ENCODE measurements at places on chromosomes 16 and 17.

GRCh38 chr16:66272461-66272860 lies 94.0 kb upstream of the CDH5 start:
- DNase-seq = no peak

GRCh38 chr16:88806491-88807111 lies 3.0 kb downstream of the CDT1 start:
- DNase-seq = no peak

DNA sequence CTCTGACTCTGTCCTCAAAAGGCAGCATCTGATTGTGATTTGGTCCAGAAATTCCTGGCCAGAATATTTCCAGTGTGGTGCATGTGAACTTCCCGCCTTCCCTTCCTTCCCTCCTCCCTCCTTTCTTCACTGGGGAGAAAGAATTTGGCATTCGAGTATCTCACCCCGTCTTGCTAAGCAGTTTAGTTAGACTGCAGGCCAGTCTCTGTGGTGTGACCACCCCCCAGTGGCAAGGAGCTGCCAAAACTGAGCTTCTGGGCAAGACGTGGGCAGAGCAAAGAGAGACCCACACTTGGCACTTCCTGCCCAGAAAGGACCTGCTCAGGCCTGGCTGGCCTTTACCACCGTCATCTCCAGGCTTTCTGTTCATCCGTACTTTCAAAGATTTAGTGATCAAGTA lies 36.4 kb downstream of the SNX20 start:
- DNase-seq = no peak

- no peak for DNase-seq
Observed at GRCh38 chr16:55073830-55074229, 143.2 kb downstream of the IRX5 start.

- DNase-seq = no peak
Observed at GRCh38 chr16:57374067-57374534, 1.8 kb downstream of the CX3CL1 start.

DNA sequence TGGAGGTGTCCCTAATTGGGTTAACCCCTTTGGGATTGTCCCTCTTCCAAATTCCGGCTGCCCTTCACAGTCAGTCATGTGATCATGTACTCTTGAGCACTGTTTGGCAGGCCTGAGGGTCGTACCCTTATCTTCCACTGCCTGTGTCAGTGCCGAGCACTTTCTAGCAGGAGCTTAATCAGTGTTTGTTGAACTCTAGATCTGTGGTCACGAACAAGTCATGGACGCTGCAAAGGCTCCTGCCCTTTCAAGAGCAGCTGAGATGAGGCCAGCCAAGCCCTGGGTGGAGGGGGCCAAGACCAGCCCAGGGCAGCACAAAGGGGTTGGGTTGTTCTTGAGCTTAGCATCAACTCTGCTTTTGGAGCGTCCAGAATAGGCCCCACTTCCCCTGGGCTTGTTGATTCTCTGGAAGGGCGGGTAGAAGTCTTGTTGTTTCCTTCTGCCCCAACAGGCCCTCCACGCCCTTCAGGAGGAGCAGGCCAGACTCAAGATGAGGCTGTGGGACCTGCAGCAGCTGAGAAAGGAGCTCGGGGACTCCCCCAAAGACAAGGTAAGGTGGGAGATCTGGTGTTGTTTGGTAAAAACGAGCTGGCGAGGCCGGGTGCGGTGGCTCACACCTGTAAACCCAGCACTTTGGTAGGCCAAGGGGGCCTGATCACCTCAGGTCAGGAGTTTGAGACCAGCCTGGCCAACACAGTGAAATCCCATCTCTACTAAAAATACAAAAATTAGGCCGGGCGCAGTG lies 5.3 kb downstream of the IFI35 start:
- DNase-seq = no peak

- DNase-seq = no peak
Observed at GRCh38 chr17:3873862-3874261, 19.0 kb downstream of the CAMKK1 start.

DNA sequence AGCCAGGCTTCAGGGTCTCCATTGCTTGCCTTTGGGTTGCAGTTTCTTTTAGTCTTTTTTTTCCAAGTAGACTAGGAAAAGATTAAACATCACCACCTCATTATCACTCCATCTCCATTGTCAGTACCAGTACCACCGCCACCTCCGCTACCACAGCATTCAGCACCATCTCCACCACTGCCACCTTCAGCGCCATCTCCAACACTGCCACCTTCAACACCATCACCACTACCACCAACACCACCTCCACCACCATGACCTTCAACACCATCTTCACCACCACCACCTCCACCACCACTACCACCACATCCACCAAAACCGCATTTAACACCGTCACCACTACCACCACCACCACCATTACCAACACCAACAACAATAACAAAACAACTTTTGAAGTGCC lies 141.5 kb upstream of the MPHOSPH6 start:
- DNase-seq = no peak

- DNase-seq = no peak
Observed at GRCh38 chr16:87702325-87702811, 63.4 kb downstream of the KLHDC4 start.

- no peak for DNase-seq
Observed at GRCh38 chr17:20122254-20122879, 113.2 kb downstream of the SPECC1 start.

DNA sequence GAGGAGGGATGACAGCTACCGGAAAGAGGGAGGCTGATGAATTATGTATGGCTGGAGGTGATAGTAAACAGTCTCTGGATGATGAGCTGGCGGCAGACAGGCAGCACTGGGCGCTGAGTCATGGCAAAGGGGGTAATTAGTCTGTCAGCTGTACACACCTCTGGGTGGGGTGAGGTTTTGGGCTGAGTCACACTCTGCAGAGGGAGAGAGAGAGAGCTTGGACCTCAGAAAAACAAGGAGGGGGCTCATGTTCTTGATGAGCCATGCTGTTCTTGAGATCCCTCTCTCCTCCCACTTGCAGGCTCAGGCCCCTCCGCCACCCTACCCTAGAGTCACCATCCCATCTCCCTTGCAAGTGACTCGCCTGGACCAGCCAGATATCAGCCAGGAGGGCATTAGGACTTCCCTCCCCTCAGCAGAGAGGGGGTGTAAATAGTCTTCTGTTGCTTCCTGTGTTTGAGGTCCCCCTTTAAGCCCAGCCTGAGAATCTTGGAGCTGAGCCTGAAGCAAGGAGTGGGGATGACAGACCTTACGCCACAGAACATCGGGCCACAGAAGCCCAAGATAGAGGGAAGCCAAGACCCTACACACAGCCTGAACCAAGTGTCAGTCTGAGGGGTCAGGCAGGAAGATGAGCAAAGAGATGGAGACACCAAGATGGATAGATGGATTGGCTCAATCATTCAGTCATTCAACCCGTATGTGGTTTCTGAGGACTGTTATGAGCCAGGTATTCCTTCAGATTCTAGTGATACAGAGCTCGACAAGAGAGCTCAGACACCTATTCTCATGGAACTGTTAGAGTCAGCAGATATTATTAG lies 383.2 kb upstream of the CCL2 start:
- no peak for DNase-seq

- DNase-seq = no peak
Observed at GRCh38 chr17:82365606-82366295, 5.8 kb upstream of the UTS2R start.

DNA sequence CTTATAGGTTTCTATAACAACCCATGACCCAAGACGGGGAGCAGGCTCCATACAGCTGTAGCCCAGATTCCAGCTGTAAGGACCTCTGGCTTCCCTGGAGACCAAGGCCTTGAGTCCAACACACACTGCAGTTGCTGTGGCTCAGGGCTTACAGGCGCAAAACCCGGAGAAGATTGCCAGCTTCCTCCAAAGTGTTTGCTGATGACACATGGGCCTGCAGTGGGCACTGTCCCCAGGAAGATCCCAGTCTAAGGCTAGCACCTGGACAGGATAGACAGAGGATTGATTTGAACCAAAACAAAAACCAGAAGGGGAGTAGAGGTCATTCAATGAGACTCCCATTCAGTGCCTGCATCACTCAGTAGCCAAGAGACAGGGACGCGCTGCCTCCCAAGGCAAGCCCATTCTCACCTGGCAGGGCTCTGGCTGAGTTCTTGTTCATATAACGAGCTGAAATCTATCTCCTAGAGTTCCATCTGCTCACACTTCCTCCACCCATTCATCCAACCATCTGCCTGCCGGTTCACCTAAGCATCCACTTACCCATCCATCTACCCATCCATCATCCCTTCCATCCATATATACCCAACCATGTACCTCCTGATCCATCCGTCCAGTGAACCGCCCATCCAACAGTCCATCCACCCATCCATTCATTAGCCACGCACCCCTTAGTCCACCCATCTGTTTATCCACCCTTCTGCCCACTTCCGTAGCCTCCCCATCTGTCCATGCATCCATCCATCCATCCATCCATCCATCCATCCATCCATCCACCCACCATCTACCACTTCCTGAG lies 10.2 kb downstream of the RAB11FIP4 start:
- no peak for DNase-seq

DNA sequence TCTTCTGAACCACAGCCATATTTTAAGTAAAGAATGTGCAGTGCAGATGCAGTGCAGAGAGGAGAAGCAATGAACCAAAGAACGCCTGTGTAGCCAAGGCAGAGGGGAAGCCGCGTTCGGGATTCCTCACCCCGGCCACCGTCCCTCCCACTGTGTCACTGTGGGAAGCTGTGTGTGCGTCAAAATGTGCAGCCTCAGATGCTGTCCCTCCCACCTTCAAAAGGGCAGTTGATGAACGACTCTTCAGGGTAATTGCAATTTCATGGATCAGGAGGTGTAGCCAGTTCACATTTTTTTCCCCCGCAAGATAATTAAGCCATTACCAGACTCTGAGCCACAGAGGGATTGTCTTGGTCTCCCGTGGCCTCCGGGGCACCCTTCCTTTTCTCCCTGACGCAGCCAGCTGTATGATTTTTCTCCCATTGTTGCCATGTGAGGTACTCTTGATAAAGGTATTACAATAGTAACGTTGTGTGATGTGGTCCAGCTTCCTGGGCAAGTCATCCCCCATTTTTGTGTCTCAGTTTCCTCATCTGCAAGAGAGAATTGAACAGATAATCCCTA lies 190.0 kb downstream of the FOXL1 start:
- no peak for DNase-seq
